ENCODE measurements at places on chromosomes 11 and 22.

DNA sequence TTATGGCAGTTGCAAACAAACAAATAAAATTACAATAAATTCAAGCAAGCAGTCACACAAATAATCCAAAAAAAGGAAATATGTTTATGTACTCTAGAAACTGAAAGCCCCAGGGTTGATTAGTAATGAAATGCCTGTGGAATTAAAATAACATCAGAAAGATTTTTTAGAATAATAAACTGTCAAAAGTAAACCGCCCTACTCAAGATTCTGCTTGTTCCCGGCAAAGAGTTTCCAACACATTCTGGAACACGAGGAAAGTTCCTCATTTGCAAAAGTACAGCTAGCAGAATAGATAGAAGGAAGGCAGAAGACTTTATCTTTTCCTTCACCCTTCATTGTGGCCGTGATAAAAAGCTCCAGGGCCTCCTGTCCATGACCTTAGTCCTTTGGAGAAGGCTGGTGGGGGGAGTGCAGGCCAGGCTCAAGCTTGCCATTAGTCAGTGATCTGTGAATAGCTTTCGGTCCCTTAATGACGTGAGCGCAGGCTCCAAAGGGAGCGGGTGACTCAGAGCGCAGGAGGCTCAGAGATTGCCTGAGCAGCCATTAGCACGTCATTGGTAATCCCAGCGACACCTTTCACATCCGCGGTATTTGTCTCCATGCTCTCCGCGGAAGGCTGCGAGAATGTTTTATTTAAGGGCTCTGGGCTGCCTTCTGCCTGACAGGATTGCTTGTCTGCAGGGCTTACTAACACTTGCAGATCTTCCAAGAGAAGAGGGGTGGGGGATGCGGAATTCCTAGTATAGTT is 458.3 kb downstream of the METTL15 start:
- DNase-seq = no peak

DNA sequence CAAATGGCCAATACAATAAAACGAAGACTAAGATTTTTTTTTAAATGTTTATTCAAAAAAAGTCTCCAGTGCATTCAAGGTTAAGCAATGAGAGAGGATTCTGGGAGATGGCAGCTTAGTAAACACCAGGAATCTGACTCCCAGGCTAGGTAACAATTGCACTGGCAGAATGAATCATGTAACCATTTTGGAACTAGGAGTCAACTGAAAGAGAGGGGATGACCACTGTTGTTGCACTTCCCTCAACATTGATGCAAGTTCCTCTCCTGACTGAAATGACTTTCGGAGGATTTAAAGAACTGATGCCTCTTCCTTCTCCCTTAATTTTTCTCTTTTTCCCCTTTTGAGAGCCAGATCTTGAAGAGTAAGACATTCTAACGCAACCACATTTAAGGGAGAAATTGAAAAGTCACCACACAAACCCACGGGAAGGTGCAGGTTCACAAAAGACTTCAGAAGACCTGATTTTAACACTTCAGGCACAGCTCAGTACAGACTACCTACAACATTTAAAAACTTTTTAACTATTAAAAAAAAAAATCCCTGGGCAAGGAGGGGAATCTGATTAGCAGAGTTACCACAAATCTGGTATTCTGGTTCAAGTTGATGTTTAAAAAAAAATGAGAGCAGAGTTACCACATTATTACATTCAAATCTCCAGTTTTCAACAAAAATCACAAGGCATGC is 56.8 kb downstream of the FCHSD2 start:
- DNase-seq = no peak

GRCh38 chr11:125950696-125951651 is 5.1 kb downstream of the VSIG10L2 start:
- DNase-seq = no peak

DNA sequence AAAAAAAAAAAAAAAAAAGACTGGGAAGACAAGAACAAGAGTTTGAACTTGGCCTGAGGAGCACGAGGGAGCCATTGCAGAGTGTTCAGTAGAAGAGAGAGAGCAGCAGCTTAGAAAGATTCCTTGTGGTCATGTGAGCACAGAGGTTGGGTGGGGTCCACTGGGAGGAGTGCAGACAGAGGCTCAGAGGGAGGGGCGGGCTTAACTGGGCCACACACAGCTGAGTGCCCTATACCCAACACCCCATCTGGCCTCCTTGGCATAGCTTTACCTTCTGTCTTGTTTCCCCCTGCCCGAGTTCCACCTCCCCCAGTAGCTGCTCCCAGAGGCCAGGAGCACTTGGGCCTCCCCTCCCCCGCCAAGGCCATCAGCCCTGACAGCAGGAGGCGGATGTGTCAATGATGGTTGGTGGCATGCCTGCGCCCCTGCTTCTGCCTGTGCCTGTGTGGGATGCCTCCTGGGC is 12.1 kb downstream of the C11orf86 start:
- DNase-seq = no peak

DNA sequence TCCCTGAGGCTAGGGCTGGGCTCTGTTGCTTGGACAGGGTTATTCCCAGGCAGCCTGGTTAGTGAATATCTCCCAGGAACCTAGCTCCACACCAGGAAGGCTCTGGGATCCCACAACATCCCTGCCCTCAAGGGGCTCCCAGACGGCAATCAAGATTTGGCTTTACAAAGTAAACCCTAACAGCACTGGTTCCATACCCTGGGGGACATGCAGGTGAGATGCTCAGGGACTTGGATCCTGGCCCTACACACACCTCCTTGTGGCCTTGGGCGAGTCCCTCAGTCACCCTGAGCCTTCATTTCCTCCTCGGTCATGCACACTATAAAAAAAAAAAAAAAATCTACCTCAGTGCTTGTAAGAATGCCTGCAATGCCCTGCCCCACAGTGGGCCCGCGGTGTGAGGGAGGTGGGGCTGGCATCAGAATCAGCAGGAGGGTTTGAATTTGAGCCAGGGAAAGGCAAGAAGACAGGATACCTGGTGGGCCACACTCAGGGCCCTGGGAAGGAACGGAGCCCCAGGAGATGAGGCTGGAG is 86.3 kb downstream of the MORC2 start:
- DNase-seq = no peak

- DNase-seq = no peak
These were observed 11.1 kb downstream of the SYNGR1 start for GRCh38 chr22:39360674-39361413.

DNA sequence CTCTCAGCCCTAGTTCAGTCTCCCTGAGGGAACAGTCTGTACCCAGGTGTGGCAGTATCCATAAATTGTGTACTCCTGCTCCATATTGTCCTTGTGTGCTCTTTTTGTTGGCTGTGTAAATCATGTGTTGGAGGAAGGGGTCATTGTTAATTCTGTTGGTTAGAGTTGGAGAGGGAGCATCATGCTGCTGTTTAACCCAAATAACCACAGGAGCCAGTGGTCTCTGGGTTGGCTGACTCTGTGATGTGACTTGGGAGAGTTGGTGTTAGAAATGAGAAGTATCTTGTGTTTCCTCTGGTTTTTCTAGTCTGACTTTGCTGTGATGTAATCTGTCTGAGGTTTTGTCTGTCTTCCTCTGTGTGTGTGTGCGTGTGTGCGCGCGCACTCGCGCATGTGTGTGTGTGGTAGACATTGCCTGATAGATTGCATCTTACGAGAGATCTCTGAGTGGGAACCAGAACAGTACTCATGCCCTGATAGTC is 30.5 kb downstream of the CTNND1 start:
- DNase-seq = peak; percentile 92

- no peak for DNase-seq
These were observed 86.3 kb upstream of the BLID start for GRCh38 chr11:122202161-122202950.

DNA sequence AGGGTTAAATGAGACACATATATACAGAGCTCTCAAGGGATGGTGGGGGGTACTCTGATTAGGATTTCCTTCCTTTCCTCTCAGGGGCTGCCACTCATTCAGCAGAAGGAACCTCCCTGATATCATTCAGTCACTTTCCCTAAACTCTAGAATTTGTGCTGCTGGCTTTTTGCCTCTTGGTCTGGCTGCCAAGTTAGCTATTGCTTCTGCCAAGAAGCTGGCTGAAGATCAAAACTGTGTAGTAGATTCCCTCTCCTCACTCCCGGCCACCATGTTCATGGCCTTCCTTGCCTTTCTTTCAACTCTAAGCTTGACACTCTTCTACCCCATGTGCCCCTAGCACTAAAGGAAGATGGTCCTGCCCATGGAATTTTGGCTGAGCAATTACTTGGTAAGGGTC is 18.7 kb downstream of the SLC6A5 start:
- no peak for DNase-seq

- no peak for DNase-seq
These were observed 26.2 kb upstream of the TP53AIP1 start for GRCh38 chr11:128968916-128969315.

- DNase-seq = no peak
These were observed 55.2 kb downstream of the SC5D start for GRCh38 chr11:121347813-121348212.

- no peak for DNase-seq
These were observed 14.2 kb upstream of the SOX10 start for GRCh38 chr22:37998543-37998942.

DNA sequence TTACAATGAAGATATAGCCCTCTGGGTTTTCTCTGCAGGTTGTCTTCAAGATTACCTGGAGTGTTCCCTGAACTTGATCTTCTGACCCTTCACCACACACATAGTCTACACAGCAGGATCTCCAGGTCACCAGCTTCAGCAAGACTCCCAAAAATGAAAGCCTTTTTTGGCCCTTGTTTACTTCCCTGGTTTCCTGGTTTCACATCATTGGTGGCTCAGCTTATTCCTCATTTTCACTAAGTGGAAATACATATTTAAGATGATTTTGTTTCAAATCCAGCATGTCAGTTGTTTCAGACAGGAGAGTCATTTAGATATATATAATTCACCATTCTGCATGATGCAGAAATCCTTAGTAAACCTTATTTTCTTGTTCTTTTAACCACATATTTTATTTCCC is 41.6 kb upstream of the MPEG1 start:
- no peak for DNase-seq

All from GDM1 (cell line).